CD4-positive, alpha-beta T cell treated with Interleukin-10 for 1 hour (primary cell): ENCODE measurements at places on chromosomes 6 and 20.
A peak's percentile ranks its signal among the peaks of the same experiment; 100 is the strongest.

DNA sequence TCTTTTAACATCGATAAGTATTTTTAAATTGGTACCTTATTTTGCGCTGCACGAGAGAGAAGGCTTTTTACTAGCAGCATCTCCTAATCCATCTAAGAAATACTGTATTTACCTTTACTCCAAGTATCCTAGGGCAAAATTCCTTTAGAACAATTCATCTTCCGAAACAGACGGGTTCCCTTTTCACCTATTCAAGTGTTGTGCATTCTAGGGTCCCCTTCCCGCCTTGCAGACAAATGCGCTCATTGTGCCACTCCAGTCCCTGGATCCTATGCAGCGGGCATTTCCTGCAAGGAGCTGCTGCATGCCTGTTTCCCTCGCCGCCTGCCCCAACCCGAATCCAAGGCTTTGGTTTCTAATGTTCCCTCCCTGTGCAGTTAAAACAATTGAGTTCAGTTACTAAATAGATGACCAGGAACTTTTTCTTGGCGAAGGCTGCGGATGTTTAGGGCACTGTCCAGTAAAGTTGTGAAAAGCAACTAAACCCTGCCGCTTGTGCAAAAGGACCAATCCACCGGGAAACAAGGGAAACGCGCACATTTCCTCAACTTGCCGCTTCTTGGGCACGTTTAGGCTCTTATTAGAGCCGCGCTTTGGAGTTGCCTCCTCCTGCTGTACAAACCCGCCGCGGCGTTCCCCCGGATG lies 556 bp upstream of the SCAF8 start:
- no peak for DNase-seq

DNA sequence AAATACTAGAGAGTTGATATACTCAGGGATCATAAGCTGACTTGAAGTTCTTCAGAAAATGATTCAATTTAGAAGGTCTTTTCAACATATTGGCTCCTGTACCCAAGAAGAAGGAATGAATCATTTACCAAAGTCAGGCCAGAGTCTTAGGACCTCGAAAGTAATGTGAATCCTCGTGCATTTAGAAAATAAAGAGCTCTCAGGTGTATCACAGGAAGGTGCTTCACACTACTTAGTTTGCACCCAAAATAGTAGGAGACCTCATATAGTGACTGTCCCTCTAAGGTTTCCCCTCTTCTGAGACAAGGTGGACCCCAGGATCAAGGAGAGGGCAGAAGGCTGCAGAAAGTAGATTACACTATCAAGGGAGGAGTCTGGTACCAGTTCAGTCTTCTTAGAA lies 71.8 kb downstream of the F13A1 start:
- no peak for DNase-seq

- DNase-seq, result no peak
Measured at GRCh38 chr20:13990465-13990864, at the start of gene SEL1L2. Gene SEL1L2, minus strand, starts transcription at chr20:13990614. Its CDS starts 80 bp downstream, at chr20:13990534.

DNA sequence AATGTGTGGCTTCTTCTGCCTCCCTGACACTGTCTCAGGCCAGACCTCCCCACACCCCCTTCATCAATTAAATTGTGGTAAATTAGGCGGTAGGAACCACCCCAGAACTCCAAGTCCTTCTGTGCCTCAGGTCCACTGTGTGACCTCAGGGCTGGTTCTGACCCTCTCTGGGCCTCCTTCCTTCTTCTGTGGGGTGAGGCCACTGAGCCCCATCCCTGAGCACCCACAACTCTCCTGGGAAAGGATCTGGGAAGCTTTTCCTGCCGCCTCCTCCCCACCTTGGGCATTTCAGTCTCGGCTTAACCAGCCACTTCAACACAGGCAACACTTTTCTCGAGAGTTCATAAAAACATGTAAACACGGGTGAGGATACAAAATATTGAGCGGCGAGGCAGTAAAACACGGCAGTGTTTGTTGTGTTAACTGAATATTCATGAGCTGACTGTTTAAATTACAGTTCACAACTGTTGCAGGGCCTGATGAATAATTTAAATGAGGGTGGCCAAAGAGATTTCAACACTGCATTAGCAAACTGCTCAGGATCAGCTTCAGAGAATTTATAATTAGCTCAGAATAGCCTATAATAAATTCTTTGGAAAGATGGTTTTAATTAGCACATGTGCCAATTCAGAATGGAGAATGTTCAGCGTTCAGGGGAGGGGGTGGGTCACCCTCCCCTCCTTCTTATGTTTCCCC lies 112.1 kb downstream of the TOX2 start:
- no peak for DNase-seq

DNA sequence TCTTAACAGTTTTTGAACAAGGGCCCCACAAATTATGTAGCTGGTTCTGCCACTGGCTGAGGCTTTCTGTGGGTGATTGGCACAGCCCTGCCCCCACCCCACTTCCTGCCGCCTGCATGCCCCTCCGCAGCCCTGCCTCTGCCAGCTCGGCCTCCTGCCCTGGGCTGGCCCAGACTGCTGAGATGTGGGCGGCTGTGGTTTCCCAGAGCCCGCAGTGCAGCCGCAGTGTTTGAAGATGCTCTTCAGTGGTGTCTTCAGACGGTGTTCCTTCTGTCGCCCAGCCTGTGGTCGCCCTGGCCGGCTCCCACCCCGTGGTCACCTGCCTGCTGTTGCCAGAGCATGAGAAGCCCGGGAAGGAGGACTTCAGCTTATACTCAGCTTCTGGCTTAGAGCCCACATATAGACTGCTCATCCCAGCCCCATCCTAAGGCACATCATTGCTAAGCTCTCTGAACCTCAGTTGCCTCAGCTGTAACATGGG lies 154.3 kb downstream of the VEGFA start:
- DNase-seq, result peak; percentile 56

GRCh38 chr6:108610270-108610839 lies 49.6 kb downstream of the FOXO3 start:
- DNase-seq, result no peak

- DNase-seq, result no peak
Measured at GRCh38 chr6:139905404-139906052, 531.1 kb upstream of the CITED2 start.

GRCh38 chr6:12051861-12052368 lies 39.8 kb downstream of the HIVEP1 start:
- peak; percentile 78 for DNase-seq

- DNase-seq, result no peak
Measured at GRCh38 chr6:147903931-147904330, 395.4 kb downstream of the SAMD5 start.

- no peak for DNase-seq
Measured at GRCh38 chr6:168638468-168639271, 197.7 kb downstream of the SMOC2 start.
